ENCODE measurements at places on chromosomes 12 and 14.

DNA sequence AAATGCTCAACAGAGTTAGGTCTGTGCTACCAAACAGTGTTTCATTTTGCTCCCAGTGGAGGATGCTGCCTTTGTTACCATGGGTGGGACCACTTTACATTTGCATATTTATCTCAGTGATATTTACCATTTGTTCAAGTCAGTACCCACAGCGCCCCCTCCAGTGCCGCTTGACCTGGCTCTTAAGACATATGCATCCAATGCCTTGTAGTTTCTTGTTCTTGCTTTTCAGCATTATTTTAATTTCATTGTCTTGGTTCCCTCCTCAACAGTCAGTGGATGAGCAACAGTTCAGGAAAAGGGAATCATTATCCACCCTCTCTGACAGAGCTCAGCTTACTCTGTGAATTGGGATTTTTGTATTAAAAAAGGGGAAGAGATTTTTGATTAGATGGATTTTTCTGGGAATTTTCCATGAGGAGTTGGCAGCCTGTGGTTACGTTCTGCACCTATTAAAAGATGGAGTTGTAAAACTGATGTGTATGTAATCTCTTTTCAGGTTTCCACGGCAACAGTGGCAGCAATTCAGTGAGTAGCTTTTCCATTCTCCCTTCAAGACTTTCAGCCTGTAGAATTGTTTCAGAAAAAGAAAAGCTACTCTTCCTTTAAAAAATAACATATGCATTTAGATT, 240.5 kb upstream of the DAAM1 start:
- peak; percentile 16 for DNase-seq

DNA sequence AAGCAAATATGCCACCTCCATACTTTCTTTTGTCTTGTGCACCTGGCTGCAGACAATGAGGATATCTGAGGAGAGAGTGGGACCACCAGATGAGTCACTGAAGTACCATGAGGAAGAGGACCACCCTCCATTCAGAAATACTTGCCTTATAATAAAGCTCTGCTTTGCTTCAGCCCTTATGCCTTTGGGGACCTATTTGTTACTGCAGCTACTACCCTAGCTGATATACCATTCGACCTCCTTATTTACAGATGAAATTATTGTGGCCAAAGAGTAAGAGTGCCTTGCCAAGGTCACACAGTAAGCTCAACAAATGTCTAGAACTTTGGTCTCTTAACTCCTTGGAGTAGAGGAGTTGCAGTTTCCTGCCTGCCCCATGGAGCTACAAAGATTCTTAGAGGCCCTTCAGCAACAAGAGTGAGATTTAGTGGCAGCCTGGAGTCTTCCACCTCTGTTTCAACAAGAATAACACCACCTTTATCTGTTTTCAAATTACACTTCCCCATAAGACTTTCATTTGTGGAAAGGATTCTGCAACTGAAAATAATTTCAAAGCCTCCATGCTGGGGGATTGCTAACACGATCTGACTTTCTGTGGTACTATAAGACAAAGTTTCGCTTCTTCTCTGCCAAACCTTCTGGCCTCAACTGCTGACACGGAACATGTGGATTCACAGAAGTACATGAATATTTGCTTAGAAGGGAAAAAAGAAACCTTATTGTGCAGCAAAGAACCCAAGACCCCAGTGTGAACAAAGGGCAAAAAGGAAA, 3.6 kb downstream of the CMKLR1 start:
- DNase-seq = no peak

- DNase-seq = no peak
Observed at GRCh38 chr14:68512088-68512487, 280.8 kb downstream of the ZFP36L1 start.

DNA sequence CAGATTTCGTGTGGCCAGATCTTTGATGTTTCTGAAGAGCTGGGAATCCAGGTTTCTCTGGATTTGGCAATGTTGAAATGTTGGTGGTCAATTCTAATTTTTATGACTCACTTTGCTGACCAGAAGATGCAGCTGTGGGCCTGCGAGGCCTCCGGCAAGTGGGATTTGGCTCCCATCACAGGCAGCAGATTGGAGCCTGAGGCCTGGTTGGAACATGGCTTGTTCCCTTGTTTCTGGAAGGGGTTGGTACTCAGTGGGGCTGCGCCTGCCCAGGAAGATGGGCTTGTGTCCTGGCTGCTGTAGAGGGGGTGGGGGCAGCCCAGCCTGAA, 23.1 kb downstream of the FBRSL1 start:
- no peak for DNase-seq

DNA sequence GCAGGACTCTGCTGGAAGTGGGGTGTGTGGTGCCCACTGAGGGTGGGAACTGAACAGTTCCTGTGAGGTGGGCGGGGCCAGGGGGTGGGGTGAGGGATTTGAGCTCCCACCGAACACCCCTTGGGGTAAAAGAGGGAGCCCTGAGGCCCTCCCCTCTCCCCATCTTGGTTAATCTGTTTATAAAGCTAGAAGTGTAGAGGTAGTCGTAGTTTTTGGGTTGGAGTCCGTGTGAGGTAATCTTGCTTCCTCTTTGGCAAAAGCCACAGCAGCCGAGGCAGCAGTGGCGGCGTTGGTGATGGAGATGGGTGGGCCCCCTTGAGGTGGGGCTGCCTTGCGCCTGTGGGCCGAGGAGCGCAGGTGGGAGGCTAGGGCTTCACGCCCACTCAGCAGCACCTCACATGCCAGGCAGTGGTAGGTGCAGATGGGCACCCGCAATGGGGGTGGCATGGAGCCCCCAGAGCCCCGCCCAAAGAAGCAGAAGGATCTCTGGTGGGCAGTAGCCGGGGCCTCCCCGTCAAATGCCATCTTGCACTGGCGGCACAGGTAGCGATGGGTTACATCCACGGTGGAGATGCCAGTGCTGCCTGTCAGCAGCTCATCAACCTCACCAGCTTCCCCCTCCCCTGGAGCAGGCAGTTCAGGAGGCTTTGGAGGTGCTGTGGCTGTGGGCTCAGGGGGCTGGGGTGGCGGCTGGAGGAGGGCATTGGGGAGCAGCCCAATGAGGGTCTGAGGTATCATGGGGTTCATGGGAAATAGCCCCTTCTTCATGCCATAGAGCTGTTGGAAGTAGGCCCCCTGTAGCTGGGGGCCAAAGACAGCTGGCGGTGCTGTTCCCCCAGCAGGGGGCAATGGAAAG, 29.6 kb downstream of the ZFHX2 start:
- no peak for DNase-seq

DNA sequence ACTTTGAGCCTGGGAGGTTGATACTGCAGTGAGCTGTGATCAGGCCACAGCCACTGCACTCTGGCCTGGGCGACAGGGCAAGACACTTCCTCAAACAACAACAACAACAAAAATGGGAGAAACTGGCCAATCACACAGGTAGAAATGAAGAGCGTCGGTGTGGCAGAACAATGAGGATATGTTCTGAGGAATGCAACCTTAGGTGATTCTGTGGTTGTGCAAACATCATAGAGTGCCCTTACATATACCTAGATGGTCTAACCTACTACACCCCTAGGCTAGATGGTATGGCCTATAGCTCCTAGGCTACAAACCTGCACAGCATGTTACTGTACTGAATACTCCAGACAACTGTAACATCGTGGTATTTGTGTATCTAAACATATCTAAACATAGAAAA, 3.7 kb upstream of the PRDM4 start:
- DNase-seq = no peak

Data from hippocampal formation (tissue), 2 donors.